IgD-negative memory B cell (primary cell): ENCODE measurements at places on chromosomes 12 and 14. TPM values are rescaled to one million over a fixed set of nuclear protein-coding genes. Genes with fewer than 3 reads are reported as not detected.

The TCL1A gene
- 4.9 TPM for polyA plus RNA-seq

The AKAP3 gene
- 2.7 TPM for polyA plus RNA-seq

The RESF1 gene
- 193 TPM for polyA plus RNA-seq

The ENO2 gene
- 21.7 TPM for polyA plus RNA-seq

The ESPL1 gene
- not detected for polyA plus RNA-seq

The SALL2 gene
- 0.34 TPM for polyA plus RNA-seq

The GZMH gene
- 24.2 TPM for polyA plus RNA-seq

The MLEC gene
- 64.3 TPM for polyA plus RNA-seq

The CLEC2A gene
- not detected for polyA plus RNA-seq
